ENCODE measurements at places on chromosomes 2 and 18. TPM values are rescaled to one million over a fixed set of nuclear protein-coding genes. Genes with fewer than 3 reads are reported as not detected.

DNA sequence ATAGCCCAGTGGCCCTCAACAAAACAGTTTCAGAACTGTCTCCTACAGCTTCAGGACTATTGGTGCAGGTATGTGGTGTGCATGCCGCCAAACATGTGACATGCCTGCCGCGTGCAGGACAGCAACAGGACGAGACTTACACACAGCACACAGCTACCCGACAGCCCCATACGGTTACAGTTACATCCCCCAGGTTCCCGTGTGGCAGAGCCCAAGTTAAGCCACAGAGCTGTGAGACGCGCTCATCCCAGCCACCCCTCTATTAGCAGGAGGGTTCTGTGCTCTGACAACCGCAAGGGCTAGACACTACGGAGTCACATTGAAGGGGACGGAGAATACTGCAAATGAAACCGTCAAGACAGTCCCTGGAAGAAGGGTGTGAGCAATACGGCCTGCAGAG lies 16.4 kb upstream of the TUBB6 start:
- no peak overlapping the region for H3K27ac ChIP-seq
- DNase-seq: no peak
- no peaks in the 10 kb centered on the region for H3K4me1 ChIP-seq
- H3K36me3 ChIP-seq: no peaks in the 10 kb centered on the region
- peaks cover 30% of the 10 kb centered on the region for H3K27me3 ChIP-seq

GRCh38 chr2:41782306-41783158 lies 265.3 kb upstream of the PKDCC start:
- peak; percentile 8 for DNase-seq
- no peak overlapping the region for H3K27ac ChIP-seq
- H3K4me3 ChIP-seq: no peak overlapping the region
- peaks cover 18% of the 10 kb centered on the region for H3K27me3 ChIP-seq
- H3K4me1 ChIP-seq: no peaks in the 10 kb centered on the region

DNA sequence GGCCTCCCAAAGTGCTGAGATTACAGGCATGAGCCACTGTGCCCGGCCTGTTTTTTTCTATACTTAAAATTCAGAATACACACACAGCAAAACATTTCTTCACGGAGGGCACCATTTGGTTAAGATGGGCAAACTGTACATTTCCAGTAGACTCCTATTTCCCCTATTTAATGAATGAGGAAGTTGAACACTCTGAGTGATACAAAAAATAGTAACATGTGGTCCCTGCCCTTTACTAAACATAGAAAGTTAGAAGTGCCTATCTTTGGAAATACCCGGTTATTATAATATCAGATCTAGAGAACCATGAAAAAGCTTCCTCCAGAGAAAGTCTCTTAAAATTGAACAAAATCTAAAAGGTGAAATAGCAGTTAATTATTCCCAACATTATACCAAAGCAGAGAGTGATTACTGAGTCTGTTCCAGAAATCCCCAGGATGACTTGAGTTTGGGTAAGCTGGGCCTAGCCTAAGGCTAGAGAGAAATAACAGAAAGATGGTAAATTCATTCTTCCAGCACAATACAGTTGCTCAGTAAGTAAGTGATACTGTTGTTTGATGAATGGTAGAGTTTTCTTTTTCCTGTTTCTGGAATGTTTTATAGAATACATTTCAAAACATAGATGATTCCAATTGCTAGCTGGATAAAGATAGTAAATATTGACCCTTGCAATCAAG lies 23.3 kb upstream of the RMC1 start:
- peak overlapping the region; percentile 15 for H3K27ac ChIP-seq
- no peak for DNase-seq
- H3K4me3 ChIP-seq: no peak overlapping the region
- H3K4me1 ChIP-seq: no peaks in the 10 kb centered on the region
- peaks cover 1% of the 10 kb centered on the region for H3K36me3 ChIP-seq

DNA sequence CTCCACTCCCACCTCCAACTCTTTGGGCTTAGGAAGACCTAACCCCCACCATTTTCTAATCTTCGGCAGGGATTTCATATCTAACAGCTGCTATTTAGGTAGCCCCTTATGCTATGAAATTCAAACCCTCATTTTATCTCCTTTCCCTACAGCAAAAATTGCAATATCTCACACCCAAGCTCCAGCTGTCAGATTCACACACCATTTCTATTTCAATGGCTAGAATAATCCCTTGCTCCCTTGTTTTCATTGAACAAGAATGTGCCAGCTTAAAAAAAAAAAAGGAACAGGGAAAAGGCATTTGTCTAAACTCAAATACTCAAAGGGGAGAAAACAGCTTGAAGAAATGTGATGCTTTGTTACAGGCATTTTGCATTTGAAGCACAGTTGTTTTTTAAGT lies 850.6 kb upstream of the ACVR2A start:
- H3K27me3 ChIP-seq: peaks cover 8% of the 10 kb centered on the region
- H3K4me1 ChIP-seq: no peaks in the 10 kb centered on the region
- H3K36me3 ChIP-seq: no peaks in the 10 kb centered on the region

- no peaks in the 10 kb centered on the region for H3K36me3 ChIP-seq
- H3K4me3 ChIP-seq: no peak overlapping the region
- no peak for DNase-seq
- H3K4me1 ChIP-seq: peaks cover 19% of the 10 kb centered on the region
- no peak overlapping the region for H3K27ac ChIP-seq
- H3K27me3 ChIP-seq: no peaks in the 10 kb centered on the region
Measured at GRCh38 chr2:236963631-236964182, 122.0 kb upstream of the COPS8 start.

DNA sequence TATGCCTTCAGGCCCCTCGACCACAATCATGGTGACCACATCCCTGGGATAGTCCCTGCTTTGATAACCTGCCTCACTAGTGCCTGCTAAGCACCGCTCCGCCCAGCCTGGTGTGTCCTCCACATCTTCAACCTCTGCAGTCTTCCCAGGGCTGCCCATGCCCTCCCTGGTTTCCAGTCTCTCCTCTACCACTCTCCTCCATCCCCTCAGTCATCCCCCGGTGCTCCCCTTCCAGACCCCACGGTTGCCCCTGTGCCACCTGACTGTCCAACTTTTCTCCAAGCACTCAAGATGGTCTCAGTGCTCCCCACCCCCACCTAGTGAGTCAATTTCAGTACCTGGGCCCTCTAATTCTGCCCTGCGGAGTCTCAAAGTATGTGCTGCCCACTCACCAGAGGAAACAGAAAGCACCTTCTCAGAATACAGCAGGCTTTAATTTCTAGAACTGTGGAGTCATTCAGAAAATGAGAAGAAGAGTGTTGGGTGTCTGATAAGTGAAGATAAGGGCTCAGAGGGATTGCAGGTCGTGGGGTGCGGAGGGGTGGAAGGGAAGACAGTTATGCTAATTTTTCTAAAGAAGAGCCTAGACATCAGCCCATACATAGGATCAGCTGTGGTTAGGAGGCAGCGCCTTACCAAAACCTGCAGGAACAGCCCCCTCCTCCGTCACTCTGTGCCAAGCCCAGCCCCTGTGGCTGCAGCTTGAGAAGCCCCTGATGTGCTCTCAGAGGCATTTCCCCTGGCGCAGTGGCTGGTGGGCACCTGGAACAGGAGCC lies 53.6 kb upstream of the CAB39 start:
- H3K4me3 ChIP-seq: peak overlapping the region; percentile 87
- DNase-seq: peak; percentile 86
- H3K4me1 ChIP-seq: peaks cover 95% of the 10 kb centered on the region
- H3K36me3 ChIP-seq: peaks cover 2% of the 10 kb centered on the region

DNA sequence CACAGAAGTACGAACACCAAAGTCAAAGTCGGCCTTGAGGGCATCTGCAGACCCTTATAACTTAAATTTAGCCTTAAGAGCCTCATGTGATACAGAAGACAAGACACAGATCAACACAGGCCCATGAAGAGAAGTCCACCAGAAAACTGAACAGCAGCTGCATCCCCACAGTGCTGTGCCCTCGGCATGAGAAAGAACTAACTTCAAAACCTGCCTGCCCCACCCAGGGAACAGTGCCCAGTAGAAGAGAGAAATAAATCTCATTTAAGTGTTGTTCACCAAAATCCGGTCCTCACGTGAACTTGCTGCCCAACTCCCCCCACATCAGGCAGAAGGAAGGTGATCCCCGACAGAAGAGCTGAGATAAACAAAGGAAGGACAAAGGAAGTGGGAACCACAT lies 73.7 kb downstream of the PXDN start:
- H3K27ac ChIP-seq: no peak overlapping the region
- no peaks in the 10 kb centered on the region for H3K36me3 ChIP-seq
- no peak for DNase-seq
- no peaks in the 10 kb centered on the region for H3K27me3 ChIP-seq
- no peak overlapping the region for H3K4me3 ChIP-seq

GRCh38 chr2:90207454-90208058 lies 1516.1 kb downstream of the RPIA start:
- no peak overlapping the region for H3K4me3 ChIP-seq
- H3K27me3 ChIP-seq: no peaks in the 10 kb centered on the region
- H3K27ac ChIP-seq: no peak overlapping the region
- no peaks in the 10 kb centered on the region for H3K36me3 ChIP-seq

GRCh38 chr2:237257471-237257951 lies 156.5 kb downstream of the COL6A3 start:
- no peaks in the 10 kb centered on the region for H3K4me1 ChIP-seq
- H3K27ac ChIP-seq: no peak overlapping the region
- no peaks in the 10 kb centered on the region for H3K36me3 ChIP-seq
- no peak overlapping the region for H3K4me3 ChIP-seq
- H3K27me3 ChIP-seq: peaks cover 17% of the 10 kb centered on the region
- DNase-seq: no peak

DNA sequence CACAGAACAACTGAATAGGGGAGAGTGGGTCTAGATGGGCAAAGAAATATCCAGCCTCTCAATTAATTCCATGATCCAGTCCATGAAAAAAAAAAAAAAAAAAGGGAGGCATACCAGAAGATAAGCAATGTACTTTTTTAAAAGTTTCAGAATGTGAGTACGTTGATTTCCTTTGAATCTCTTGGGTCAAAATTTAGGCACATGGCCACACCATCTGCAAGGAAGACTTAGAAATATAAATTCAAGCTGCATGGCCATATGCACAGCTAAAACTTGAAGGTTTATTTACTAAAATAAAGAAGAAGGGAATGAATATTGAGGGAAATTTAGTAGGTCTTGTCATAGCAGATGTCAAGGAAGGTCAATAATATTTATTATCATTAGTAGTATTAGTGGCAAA lies 286.5 kb upstream of the CDH7 start:
- H3K4me3 ChIP-seq: no peak overlapping the region
- no peaks in the 10 kb centered on the region for H3K27me3 ChIP-seq
- H3K36me3 ChIP-seq: peaks cover 1% of the 10 kb centered on the region
- H3K4me1 ChIP-seq: no peaks in the 10 kb centered on the region
- no peak overlapping the region for H3K27ac ChIP-seq
- DNase-seq: no peak

DNA sequence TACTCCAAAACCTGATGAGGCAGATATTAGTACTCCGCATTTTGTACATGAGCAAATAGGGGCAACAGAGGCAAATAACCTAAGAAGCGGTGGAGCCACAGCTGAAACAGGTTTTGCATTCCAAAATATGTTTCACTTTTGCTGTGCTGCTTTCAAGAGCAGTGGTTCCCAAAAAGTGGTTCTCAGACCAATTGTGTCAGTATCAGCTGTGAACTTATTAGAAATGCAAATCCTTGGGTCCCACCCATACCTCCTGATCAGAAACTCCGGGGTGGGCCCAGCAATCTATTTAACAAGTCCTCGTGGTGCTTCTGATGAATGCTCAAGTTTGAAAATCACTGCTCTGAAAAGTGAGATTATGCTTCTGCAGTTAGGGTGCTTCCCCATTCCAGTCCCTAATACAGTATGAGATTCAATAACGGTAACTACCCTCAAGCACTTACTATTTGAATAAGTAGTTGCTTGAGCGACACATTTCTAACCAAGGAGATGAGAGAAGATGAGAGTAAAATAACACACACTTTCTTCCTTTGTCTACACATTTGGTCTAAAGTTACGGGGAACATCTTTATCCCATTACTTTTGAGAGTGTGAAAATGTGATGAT lies 17.8 kb upstream of the TCF4 start:
- no peak for DNase-seq
- no peaks in the 10 kb centered on the region for H3K36me3 ChIP-seq
- H3K27ac ChIP-seq: no peak overlapping the region
- H3K4me3 ChIP-seq: no peak overlapping the region

DNA sequence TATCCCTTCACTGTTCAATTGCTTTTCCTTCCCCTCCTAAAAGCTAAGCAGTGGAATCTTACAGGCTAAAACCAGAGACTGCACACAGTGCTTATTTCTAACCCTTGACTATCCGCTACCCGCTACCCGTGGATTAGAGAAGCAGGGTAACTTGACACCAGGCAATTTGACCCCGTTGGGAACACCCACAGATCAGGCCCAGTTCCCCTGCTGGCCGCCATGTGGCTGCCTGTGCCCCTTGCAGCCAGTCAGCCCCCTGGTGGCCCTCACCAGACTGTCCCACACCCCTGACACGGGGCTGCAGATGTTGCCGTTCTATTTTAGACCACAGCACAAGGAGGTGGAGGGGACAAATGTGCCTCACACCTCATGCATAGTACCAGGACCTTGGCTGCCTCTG lies 74.8 kb downstream of the TXNL1 start:
- H3K27ac ChIP-seq: no peak overlapping the region
- no peak for DNase-seq
- H3K4me1 ChIP-seq: no peaks in the 10 kb centered on the region
- H3K27me3 ChIP-seq: no peaks in the 10 kb centered on the region

- no peak for DNase-seq
- peaks cover 2% of the 10 kb centered on the region for H3K36me3 ChIP-seq
- no peak overlapping the region for H3K27ac ChIP-seq
- no peak overlapping the region for H3K4me3 ChIP-seq
- H3K27me3 ChIP-seq: no peaks in the 10 kb centered on the region
Measured at GRCh38 chr2:153546358-153546757, 67.8 kb upstream of the RPRM start.

DNA sequence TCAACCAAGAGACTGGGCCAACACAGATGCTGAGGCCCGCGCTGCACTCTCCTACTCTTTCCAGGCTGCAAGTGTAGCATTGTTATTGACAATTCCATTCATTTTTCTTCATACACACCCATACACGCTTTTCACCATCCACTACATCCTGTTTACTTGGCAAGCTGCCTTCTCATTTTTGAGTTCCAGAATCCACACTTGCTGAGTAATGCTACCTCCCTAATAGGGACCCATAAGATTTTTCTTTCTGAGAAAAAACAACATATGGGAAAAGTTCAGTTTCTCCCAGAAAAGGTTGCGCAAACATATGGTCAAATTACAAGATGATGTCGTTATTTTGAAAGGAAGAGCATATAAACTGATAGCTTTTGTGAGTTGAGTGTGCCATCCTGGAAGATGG lies 3.3 kb upstream of the NETO1 start:
- peaks cover 22% of the 10 kb centered on the region for H3K27me3 ChIP-seq
- peaks cover 3% of the 10 kb centered on the region for H3K36me3 ChIP-seq
- H3K4me1 ChIP-seq: no peaks in the 10 kb centered on the region
- H3K27ac ChIP-seq: no peak overlapping the region

- no peaks in the 10 kb centered on the region for H3K27me3 ChIP-seq
- H3K4me3 ChIP-seq: no peak overlapping the region
- DNase-seq: no peak
- no peaks in the 10 kb centered on the region for H3K36me3 ChIP-seq
- H3K27ac ChIP-seq: no peak overlapping the region
Measured at GRCh38 chr2:196606516-196606915, 33.0 kb upstream of the CCDC150 start.

The ATP6V1B1 gene
- not detected for total RNA-seq

The NYAP2 gene
- not detected for total RNA-seq

The IL1A gene
- 1.4 TPM for total RNA-seq

The SH3RF3 gene
- 1.2 TPM for total RNA-seq

The FEV gene
- total RNA-seq: not detected
